ENCODE measurements at places on chromosomes 5 and 9.

GRCh38 chr9:90903766-90904424 lies 102.3 kb downstream of the SYK start:
- no peak for DNase-seq

GRCh38 chr9:83563360-83563759 lies 25.2 kb upstream of the FRMD3 start:
- no peak for DNase-seq

DNA sequence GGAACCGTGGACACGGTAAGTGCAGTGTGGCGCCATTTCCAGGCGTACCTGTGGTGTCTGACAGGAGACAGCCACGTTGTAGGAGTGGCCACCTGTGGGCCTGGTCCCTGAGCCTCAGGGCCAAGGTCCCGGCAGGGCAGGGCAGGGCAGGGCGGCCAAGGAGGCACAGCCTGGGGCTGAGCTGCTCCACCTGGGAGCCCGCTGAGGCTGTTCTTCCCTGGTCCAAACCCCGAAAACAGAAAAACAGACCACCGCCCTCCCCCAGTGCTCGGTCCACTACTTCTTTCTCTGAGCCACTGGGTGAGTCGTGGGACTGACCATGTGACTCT lies 8.6 kb downstream of the PMPCA start:
- DNase-seq = no peak

DNA sequence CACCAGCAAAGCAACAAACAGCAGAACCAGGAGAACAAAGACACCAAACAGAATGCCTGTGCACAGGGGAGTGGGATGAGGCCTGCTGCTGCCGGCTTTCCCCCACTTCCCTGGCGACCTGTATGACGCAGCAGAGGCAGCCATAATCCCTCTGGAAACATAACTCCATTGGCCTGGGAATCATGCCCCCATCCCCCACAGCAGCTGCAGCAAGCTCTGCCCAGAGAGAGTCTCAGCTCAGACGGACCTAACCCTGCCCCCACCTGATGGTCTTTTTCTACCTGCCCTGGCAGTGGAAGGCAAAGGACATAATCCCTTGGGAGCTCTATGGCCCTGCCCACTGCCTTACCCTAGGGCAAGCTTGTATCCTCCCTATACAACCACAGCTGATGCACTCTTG lies 81.8 kb upstream of the FANCC start:
- DNase-seq = no peak

DNA sequence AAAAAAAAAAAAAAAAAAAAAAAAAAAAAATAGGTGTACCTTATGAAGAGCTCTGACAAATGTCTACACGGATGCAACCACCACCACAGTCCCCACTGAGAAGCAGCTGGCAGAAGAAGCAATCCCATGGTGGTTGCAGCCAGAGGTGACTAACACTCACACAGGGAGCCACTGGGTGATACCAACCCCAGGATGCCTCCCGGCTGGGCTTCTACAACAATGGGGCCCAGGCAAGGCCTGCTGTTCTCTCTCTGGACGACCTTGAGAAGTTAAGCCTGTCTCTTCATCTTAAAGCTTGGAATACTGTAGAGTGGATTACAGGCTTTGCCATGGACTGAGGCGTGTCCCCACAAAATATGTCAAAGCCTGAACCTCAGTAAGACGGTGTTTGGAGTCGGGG lies 104.1 kb downstream of the ROR2 start:
- DNase-seq = no peak

- DNase-seq = no peak
Measured at GRCh38 chr5:66713998-66714397, 117.8 kb downstream of the MAST4 start.

DNA sequence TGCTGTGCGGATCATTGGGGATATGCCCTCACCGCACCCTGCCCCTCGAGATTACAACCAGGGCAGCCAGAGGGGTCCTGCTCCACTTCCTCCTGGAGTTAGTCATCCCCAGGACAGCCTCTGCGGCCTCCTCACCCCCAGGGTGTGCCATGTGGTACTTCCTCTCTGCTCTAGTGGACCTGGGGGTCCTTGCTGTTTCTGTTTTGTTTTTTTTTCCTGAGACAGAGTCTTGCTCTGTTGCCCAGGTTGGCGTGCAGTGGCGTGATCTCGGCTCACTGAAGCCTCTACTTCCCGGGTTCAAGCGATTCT lies 5.2 kb upstream of the FCN1 start:
- no peak for DNase-seq

DNA sequence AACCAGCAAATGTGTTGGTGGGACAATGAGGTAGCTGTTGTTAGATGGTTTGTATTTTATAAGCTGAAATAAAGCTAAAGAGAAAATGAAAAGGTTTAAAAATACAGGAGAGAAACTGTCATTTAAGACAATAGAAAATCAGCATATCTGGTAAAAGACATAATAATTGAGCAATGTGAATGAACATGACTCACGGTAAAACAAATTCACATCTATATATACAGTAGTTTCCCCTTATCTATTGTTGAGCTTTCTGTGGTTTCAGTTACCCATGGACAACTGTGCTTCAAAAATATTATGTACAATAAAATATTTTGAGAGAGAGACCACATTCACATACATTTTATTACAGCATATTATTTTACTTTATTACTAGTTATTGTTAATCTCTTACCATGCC lies 1649.8 kb downstream of the EFNA5 start:
- DNase-seq = no peak

Measured in femur (tissue), 1 donor.